ENCODE measurements at places on chromosomes 7 and 10.

GRCh38 chr10:129831150-129831549 lies 132.9 kb downstream of the EBF3 start:
- DNase-seq, result no peak

DNA sequence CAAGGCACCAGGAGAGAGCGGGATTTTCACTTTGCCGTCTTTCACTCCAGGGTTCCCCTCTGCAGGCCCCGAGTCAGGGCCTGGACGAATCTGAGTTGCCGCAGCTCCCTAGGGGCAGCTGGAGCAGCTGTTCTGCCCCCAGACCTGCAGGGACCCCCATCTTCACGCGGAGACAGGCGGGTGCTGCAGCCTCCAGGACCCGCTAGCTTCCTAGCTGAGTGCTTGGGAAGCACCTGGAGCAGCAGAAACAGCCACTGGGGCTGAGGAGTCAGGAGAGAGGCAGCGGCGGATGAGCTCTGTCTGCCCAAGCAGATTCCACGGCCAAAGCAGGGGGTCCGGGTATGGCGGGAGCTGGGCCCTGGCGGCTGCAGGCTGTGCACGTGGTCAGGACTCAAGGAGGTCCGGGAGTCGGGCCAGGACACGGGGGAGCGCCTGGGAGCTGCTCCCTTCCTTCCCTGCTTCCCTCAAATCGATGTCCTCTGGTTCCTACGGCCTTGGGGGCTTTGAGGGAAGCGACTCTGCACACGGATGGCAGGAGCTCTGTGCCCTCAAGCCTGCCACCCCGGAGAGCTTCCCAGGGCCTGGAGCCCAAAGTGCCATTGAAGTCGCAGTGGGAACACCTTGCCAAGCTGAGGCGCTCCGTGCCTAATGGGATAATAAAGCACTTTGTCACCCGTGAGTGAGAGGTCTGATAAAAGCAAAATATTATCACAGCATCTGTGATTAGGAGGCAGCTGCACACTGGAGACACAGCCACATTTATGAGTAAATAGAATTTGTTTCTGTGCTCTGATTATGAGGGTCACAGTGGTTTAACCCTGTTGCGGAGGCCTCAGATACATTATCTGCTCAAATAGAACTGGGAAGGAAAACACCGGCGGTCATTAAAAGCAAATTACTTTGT lies 17.2 kb downstream of the MNX1 start:
- DNase-seq, result no peak

GRCh38 chr10:29099001-29099400 lies 189.9 kb upstream of the LYZL1 start:
- no peak for DNase-seq

GRCh38 chr7:128939075-128939860 lies 1.5 kb downstream of the IRF5 start:
- DNase-seq, result no peak

GRCh38 chr10:4825868-4826791 lies at the start of gene AKR1E2:
AKR1E2 (plus strand) TSS chr10:4826207; CDS start chr10:4826325, 118 bp downstream.
- peak; percentile 56 for DNase-seq

DNA sequence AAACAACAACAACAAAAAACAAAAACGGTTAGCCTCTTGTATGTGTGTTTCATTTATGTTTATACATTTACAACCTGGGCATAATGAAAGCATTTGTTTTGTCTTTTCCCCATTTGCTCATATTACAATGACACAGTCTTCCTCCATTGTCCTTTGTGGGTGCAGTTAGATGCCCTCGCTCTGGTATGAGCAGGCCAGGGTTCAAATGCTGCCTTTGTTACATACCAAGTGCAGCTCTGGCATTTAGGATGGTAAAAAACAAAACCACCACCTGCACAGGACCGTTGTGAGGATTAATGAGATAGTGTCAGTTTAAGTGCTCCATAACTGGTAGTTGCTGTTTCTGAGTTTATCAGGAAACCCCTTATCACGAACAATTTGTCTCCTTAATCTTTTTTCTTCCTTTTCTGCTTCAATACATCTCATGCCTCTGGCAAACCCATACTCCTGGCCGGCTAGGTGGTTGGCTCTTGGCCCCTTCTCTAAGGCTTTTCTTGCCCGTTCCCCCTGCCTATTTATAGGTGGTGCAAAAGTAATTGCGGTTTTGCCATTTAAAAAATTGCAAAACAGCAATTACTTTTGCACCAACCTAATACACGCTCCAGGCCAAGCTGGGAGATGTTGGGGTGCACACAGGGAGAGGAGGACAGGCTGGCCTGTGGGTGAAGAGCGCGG lies 18.6 kb upstream of the TMEM225B start:
- DNase-seq, result no peak

- no peak for DNase-seq
These were observed 222.1 kb downstream of the ARHGAP12 start for GRCh38 chr10:31706464-31707092.

DNA sequence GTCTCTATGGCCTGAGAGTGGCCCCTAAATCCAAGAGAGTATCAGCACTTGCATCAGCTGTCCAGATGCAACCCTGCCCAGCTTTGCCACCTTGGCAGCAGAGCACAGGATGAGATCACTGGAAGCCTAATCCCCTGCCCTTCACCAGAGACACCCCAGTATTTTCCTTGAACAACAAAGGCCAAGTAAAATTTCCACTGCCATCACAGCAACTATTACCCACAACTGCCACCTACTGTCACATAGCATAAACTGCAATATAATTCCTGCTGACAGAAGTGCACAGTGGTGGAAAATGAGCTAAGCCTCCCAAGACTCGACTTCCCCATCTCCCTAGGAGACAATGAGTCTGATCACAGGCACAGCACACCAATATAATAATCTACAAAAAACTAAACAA lies 462.8 kb upstream of the ZWINT start:
- no peak for DNase-seq

- no peak for DNase-seq
These were observed 83.7 kb downstream of the GRID1 start for GRCh38 chr10:86282664-86283465.

DNA sequence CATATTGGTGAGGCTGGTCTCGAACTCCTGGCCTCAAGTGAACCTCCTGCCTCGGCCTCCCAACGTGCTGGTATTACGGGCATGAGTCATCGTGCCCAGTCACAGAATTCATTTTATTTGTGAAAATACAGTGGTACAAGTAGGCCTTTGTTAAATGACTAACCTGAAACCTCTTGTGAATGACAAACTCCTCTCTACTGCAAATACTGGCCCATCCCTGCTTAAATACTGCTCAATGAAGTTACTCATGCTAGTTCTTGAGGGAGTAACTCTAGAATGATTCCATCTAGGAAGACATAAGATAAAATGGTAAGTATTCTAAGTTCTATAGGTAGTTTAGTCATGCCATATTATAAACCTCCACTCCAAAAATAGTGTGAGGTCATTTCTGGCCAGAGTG lies 80.7 kb downstream of the UBE2H start:
- DNase-seq, result no peak

DNA sequence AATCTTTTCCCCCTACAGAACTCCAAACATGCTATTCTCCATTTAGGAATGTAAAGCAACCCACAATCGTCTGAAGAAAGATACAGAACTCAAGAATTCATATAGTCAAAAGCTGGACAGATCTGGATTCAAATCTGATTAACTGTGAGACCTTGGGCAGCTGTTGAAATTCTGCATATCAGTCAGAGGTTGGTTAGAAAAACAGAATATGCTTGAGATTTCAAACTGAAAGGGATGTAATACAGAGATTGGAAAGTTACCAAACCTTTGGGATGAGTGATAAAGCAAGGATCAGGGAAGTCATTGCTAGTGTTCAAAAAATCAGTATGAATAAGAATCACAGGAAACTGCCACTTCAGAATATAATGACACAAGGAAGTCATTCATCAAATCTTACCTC lies 406.6 kb downstream of the HTR7 start:
- DNase-seq, result no peak

- DNase-seq, result no peak
These were observed 14.5 kb upstream of the FRMD4A start for GRCh38 chr10:14345262-14345661.

DNA sequence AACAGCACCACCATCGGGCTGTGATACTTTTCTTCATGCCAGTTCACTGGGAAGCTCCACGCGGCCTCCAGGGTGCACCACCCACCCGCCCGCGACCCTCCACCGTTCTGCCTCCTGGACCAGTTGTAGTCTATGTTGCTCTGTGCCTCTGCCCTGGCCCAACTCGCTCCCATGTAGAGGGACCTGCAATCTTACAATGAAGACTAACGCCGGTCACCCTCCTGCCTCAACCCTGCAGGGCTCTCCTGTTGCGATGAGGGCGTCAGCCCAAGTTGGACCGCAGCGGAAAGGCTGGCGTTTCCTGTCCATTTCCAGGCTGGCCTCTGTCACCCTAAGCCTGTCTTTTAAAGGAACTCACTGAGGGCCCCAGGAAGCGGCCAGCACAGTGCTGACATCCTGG lies 34.9 kb downstream of the IL15RA start:
- DNase-seq, result peak; percentile 8

DNA sequence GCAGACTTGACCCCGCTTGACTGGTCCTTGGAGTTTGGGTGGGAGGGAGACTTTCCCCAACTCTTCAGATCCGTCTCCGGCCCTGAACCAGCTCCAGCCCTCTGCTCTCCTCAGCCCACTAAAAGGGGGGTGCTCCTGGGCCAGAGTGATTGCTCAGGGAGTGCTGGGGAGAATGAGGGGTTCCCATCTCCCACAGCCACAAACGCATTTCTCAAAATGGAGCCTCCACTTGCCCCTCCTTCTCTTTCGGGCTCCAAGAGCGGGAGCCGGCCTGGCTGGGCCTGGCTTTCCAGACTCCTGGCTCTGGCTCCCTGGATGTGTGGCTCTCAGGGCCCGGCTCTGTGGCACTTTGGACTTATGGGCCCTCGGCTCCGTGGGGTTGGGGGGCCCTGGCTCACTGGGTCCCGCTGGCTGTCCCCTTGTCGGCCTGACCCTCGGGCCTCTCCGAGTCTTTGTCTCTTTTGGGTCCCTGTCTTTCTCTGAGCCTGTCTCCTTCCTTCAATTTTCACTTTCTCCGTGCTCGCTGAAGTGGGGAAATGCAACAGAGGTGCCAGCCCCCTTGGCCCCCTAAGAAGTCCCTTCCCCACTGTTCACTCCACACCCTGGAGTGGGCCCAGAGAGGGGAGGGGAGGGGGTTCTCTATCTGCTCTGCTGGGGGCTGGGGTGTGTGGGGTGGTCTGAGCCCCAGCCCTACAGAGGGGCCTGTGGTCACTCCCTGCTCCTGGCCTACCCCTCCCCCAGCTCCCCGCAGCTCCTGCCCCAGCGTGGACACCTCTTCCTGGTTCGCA lies 713 bp downstream of the LZTS2 start:
- DNase-seq, result peak; percentile 67

DNA sequence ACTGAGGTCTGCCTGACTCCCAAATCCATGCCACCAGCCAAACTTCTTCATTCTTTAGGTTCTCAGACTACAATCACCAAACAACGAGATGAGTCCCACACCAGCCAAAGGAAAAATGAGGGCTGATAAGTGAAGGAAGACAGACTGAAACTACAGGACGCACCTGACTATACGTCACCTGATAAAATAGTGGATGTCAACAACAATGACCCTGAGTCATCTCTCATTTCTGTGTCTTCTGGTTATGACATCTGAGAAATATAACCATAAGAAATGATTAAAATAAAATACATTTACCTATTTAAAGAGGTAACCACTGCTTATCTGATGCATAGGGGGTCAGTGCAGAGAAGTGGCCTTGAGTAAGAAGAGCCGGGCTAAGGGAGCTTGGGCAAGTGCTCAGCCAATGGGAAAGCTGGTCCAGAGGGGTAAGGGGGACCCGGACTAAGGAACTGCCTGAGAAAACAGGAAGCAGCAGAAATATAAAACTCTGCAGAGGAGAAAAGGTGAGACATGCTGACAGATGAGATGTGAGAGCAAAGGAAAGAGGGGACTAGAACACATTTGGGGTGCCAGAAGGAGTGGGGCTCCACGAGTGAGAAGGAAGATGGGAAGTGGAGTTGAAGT lies 51.8 kb downstream of the HIPK2 start:
- no peak for DNase-seq

DNA sequence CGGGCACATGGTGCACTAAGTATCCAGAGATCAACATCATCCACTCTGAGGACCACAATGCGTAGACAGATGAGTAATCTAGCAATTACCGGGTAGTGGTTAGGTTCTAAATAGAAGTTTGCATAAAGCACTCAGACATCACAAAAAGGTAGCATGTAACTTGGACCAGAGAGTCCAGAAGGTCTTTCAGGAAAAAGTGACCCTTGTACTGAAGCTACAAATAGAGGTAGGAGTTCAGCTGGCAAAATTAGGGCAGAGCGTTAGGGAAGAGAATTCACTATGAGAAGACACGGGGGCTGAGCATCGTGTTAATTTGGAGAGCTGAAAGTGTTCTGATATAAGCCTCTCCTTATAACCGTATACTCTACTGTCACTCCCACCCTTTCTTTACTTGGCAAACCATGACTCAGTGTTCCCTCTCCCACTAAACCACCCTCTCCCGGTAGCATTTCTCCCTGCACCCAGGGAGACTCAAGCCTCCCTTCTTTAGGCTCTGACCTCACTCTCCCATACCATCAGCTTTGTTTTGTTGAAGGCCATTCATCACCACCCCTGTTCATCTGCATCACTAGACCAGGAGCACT lies 222.2 kb upstream of the FZD1 start:
- peak; percentile 30 for DNase-seq

GRCh38 chr10:43899224-43899959 lies 250.7 kb upstream of the ZNF32 start:
- DNase-seq, result no peak

- DNase-seq, result no peak
These were observed 147.3 kb upstream of the TMEM196 start for GRCh38 chr7:19920705-19921104.

GRCh38 chr10:58952747-58953466 lies 223.5 kb upstream of the PHYHIPL start:
- peak; percentile 31 for DNase-seq

DNA sequence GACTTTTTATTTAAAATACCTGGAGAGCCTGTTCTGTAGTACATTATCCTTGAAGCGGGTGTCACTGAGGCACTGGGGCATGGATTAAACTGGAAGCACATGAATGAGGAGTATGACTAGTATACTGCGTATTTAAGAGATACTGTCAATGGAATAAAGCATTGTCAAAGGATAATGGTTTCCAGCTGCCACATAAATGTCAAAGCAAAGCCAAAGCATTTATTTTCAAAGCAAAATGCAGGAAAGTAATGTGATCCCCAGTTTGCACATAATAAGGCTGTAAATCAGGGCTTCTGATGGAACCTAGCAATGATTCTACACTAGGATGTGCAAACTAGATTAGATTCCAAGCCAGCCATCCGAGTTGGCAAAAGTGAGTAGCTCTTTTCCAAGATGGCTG lies 240.1 kb downstream of the POU6F2 start:
- DNase-seq, result no peak
